ENCODE measurements at places on chromosomes 7 and 10. TPM values are rescaled to one million over a fixed set of nuclear protein-coding genes. Genes with fewer than 3 reads are reported as not detected.

MACROH2A2 gene
- total RNA-seq: 2.7 TPM

PAPOLB gene
- total RNA-seq: not detected

UBE2D4 gene
- total RNA-seq: 6.9 TPM

ATP6V0A4 gene
- not detected for total RNA-seq

PDZD8 gene
- total RNA-seq: 18.4 TPM

ACHE gene
- total RNA-seq: 0.21 TPM

MYH16 gene
- not detected for total RNA-seq

GRCh38 chr10:21002091-21002878 is 105.2 kb upstream of the NEBL start:
- no peak for DNase-seq
- no peak overlapping the region for H3K4me3 ChIP-seq
- H3K4me1 ChIP-seq: no peaks in the 10 kb centered on the region
- no peak overlapping the region for H3K27ac ChIP-seq

DNA sequence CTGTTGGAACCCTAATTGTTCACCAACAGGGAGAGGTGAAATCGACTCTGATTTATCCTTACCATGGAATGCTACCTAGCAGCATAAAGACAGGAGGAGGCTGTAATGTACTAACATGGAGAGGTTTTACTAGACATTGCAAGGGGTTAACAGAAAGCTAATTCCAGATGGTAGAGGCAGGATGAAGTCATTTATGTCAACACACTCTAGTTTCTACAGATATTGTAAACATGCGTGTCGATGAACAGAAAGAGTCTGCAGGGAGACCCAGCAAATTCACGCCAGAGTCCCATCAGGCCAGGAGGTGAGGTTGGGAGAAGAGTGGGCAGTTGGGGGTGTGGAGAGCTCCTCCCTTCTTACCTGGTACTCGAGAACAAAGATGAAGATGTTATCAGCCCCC is 7.0 kb downstream of the NPC1L1 start:
- no peak overlapping the region for H3K27ac ChIP-seq
- H3K27me3 ChIP-seq: no peaks in the 10 kb centered on the region
- no peak overlapping the region for H3K4me3 ChIP-seq
- no peaks in the 10 kb centered on the region for H3K36me3 ChIP-seq

- peaks cover 7% of the 10 kb centered on the region for H3K36me3 ChIP-seq
- DNase-seq: no peak
- H3K4me1 ChIP-seq: peaks cover 39% of the 10 kb centered on the region
These were observed 907 bp upstream of the IFRD1 start for GRCh38 chr7:112449353-112449752.

DNA sequence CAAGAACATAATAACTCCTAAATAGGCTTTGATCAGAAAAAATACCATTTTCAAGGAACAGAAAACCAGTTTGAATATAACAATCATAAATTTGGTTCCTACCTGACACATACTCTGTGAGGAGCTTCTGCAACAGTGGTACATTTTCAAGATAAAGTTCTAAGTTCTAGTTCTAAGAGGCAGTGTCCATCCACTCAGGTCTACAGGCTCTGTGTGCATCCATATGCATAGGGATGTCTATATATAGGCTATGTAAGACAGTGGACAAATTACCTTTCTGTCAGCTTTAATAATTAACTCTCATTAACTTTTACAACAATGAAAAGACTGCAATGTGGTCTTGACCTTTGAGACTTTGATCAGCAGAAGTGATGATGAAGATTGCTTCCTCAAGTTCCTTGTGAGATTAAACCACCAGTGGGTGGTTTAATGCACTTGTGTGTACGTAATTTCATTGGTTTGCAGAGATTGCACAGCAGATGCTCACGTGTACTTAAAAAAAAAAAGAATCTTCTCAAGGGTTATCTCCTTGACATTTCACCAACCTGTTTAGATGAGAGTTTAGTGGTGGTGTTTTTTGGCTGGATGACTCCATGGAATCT is at the start of gene SLC26A3:
SLC26A3 (minus strand) TSS at position 215 of the 602 bp plus-strand sequence. CDS start 8,714 bp downstream, outside the sequence.
- H3K27ac ChIP-seq: no peak within 1 kb of the TSS
- H3K4me1 ChIP-seq: no peaks in the 10 kb centered on the region
- no peaks in the 10 kb centered on the region for H3K27me3 ChIP-seq
- no peak within 1 kb of the TSS for H3K4me3 ChIP-seq
- peaks cover 5% of the 10 kb centered on the region for H3K36me3 ChIP-seq
- no peak for DNase-seq

- no peak overlapping the region for H3K4me3 ChIP-seq
- H3K27me3 ChIP-seq: peaks cover 17% of the 10 kb centered on the region
- DNase-seq: no peak
- H3K36me3 ChIP-seq: peaks cover 2% of the 10 kb centered on the region
- H3K27ac ChIP-seq: no peak overlapping the region
- H3K4me1 ChIP-seq: peaks cover 5% of the 10 kb centered on the region
These were observed 78.5 kb upstream of the LANCL2 start for GRCh38 chr7:55286666-55287065.

- no peak overlapping the region for H3K4me3 ChIP-seq
- H3K27me3 ChIP-seq: no peaks in the 10 kb centered on the region
- H3K27ac ChIP-seq: peak overlapping the region; percentile 54
- no peak for DNase-seq
- no peaks in the 10 kb centered on the region for H3K36me3 ChIP-seq
- peaks cover 7% of the 10 kb centered on the region for H3K4me1 ChIP-seq
These were observed 388.2 kb upstream of the GALNT17 start for GRCh38 chr7:70743531-70744325.

Measured in T-helper 17 cell (primary cell).